ENCODE measurements at places on chromosomes 3 and 15. TPM values are rescaled to one million over a fixed set of nuclear protein-coding genes. Genes with fewer than 3 reads are reported as not detected.

DNA sequence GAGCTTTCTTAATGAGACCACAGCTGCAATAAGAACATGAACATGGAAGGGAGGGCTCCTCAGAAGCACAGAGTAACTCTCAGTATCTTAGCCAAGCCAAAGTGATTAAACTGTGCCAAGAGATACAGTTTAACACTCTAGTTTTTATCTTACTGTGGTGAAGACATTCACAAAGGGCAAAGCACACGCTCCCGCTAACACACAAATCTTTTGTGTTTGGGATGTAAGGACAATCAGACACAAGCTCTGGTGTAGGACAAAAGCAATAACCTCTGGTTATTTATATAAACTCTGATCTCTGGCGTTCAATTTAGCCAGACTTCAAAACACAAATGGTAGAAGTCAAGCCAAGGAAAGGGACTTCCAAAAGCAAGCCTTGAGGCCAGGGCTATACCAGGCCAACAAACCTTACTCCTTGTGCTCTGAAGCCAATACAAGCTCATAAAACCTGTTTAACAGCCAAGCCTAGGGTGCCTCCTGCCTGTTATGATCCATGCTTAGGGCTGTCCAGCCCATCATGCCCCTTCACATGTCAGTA, 27.8 kb downstream of the DPH3 start:
- no peaks in the 10 kb centered on the region for H3K36me3 ChIP-seq
- H3K4me3 ChIP-seq = no peak overlapping the region
- no peaks in the 10 kb centered on the region for H3K27me3 ChIP-seq

DLL4 gene
- under 0.01 TPM for total RNA-seq

THAP10 gene
- total RNA-seq = 2.3 TPM

ZNF501 gene
- 16.0 TPM for total RNA-seq

IGF2BP2 gene
- total RNA-seq = 26.2 TPM

DAZL gene
- total RNA-seq = not detected

DNA sequence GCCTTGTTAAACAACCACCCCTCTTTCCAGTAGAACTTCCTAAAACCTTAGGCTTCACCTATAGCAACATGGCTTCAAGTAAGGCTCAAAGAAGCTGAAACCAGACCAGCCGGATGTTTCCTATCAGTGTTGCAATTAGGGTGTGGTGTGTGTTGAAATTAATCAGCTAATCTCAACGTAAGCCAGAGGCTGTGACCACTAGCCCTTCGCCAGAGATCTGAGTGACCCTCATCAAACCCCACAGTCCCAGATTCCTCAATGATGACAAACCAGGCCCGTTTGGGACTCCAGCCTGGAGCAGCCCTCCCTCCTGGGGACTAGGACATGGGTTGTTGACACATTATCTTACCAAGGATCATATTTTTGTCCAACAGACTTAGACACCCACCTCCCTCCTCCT, 27.3 kb downstream of the CYP11A1 start:
- H3K36me3 ChIP-seq = no peaks in the 10 kb centered on the region
- H3K4me3 ChIP-seq = no peak overlapping the region
- no peak overlapping the region for H3K27ac ChIP-seq
- H3K4me1 ChIP-seq = no peaks in the 10 kb centered on the region

CPA3 gene
- total RNA-seq = not detected

DNA sequence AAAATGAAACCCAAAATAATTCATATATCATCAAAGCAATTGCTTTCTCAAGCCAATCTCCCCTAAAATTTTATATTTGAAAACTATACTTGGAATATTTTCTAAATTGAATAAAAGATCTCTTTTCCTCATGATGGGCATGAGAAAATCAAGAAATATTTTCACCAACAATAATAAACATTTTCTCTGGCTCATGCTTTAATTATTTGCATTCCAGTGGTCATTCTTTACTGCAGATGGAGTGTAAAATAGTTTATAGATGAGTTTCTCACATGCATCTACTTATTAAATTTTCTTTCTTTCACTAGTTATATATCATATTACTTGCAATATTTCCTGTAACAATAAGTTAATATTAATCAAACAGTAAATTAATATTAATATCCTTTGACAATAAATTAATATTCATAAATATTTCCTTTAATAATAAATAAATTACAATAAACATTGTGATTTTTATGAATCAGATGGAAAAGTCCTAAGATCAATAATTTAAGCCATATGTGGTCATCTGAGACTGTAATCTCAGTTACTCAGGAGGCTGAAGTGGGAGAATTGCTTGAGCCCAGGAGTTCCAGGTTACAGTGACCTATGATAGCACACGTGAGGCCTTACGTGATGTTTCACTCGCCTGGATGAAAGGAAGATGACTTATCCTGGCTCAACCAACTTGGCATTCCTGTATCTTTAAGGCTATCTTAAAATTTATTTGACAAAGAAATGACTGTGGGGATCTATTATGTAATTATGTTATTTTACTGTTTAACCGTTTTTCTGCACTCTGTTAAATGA, 958.8 kb downstream of the ZPLD1 start:
- peak; percentile 67 for DNase-seq
- no peak overlapping the region for H3K27ac ChIP-seq
- H3K36me3 ChIP-seq = no peaks in the 10 kb centered on the region
- H3K4me3 ChIP-seq = no peak overlapping the region
- no peaks in the 10 kb centered on the region for H3K27me3 ChIP-seq

- no peaks in the 10 kb centered on the region for H3K4me1 ChIP-seq
- no peak overlapping the region for H3K27ac ChIP-seq
- no peaks in the 10 kb centered on the region for H3K36me3 ChIP-seq
- no peak overlapping the region for H3K4me3 ChIP-seq
- DNase-seq = no peak
Measured at GRCh38 chr3:10401990-10402761, 81.3 kb upstream of the SEC13 start.

ZNF774 gene
- 1.3 TPM for total RNA-seq

GRCh38 chr15:35746121-35746520, 200.2 kb upstream of the DPH6 start:
- no peaks in the 10 kb centered on the region for H3K36me3 ChIP-seq
- DNase-seq = no peak
- H3K27ac ChIP-seq = no peak overlapping the region
- H3K4me3 ChIP-seq = no peak overlapping the region
- no peaks in the 10 kb centered on the region for H3K4me1 ChIP-seq

- no peak for DNase-seq
- no peak overlapping the region for H3K4me3 ChIP-seq
- no peak overlapping the region for H3K27ac ChIP-seq
- H3K36me3 ChIP-seq = no peaks in the 10 kb centered on the region
- H3K4me1 ChIP-seq = peaks cover 4% of the 10 kb centered on the region
Measured at GRCh38 chr3:69803681-69804270, 64.5 kb downstream of the MITF start.

- H3K27me3 ChIP-seq = no peaks in the 10 kb centered on the region
- peak; percentile 45 for DNase-seq
- H3K4me1 ChIP-seq = no peaks in the 10 kb centered on the region
- H3K36me3 ChIP-seq = no peaks in the 10 kb centered on the region
- H3K27ac ChIP-seq = no peak overlapping the region
- H3K4me3 ChIP-seq = no peak overlapping the region
Measured at GRCh38 chr3:156772588-156773206, 53.5 kb upstream of the LEKR1 start.

DNA sequence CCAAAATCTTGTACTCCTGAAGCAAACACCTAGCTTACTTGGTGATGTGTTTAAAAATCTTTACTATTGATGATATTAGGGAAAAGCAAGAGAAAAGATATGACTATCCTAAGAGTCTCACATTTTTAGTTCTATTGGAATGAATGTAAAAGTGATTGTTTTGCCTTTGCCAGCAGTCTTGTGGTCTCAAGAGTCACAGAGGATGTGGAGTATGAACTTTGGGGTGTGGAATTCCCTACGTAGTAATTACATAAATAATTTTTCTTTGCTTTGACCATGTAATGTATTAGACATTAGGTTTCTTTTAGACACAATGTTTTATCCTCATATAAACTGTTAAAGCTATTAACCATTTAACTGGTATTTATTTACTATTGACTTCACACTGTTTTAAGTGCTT, 387.6 kb downstream of the NAALADL2 start:
- DNase-seq = no peak
- no peaks in the 10 kb centered on the region for H3K4me1 ChIP-seq
- no peak overlapping the region for H3K27ac ChIP-seq
- no peaks in the 10 kb centered on the region for H3K36me3 ChIP-seq

DNA sequence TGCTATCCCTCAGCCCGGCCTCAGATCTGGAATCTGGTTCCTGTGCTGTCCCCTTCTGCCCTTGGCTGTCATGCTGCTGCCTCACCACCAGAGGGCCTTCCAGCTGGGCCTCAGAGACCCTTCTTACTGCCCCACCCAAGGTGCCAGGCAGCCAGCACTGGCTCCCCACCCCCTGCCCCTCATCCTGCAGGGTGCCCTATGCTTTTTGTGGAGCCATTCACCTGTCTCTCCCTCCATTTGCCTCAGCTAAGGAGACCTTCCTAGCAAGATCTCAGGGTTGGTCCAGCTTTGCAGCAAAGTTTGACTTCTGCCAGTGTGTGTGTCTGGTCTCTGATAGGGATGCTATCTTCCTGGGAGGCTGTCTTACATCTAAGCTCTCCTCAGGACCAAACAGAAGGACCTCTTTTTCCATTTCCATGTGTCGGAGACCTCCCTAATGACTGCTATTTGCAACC, 1.9 kb upstream of the VWA5B2 start:
- peak; percentile 17 for DNase-seq
- no peak overlapping the region for H3K4me3 ChIP-seq
- peaks cover 45% of the 10 kb centered on the region for H3K27me3 ChIP-seq
- no peaks in the 10 kb centered on the region for H3K36me3 ChIP-seq
- peaks cover 3% of the 10 kb centered on the region for H3K4me1 ChIP-seq

CPNE4 gene
- not detected for total RNA-seq

TGM5 gene
- total RNA-seq = not detected

GRCh38 chr3:55203006-55203405, 275.1 kb upstream of the LRTM1 start:
- H3K27ac ChIP-seq = no peak overlapping the region
- H3K4me3 ChIP-seq = no peak overlapping the region
- H3K4me1 ChIP-seq = peaks cover 13% of the 10 kb centered on the region
- no peaks in the 10 kb centered on the region for H3K27me3 ChIP-seq

- no peak overlapping the region for H3K4me3 ChIP-seq
- H3K36me3 ChIP-seq = no peaks in the 10 kb centered on the region
- no peaks in the 10 kb centered on the region for H3K4me1 ChIP-seq
- H3K27me3 ChIP-seq = peaks cover 11% of the 10 kb centered on the region
Measured at GRCh38 chr15:42100021-42100800, 5.8 kb upstream of the PLA2G4D start.

HGD gene
- under 0.01 TPM for total RNA-seq

DNA sequence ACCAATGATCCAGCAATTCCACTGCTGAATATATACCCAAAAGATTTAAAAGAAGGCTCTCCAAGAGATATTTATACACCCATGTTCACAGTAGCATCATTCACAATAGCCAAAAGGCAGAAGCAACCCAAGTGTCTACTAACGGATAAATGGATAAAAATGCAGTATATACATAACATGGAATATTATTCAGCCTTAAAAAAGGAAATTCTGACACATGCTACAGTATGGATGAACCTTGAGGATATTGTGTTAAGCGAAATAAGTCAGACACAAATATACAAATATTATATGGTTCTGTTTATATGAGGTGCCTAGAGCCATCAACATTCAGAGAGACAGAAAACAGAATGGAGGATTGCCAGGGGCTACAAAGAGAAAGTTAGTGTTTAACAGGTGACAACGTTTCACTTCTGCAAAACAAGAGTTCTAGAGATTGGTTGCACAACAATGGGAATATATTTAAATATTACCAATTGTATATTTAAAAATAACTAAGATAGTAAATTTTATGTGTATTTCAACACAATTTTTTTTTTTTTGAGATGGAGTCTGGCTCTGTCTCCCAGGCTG, 69.4 kb downstream of the STAG1 start:
- no peak overlapping the region for H3K27ac ChIP-seq
- no peaks in the 10 kb centered on the region for H3K27me3 ChIP-seq
- H3K36me3 ChIP-seq = no peaks in the 10 kb centered on the region
- H3K4me3 ChIP-seq = no peak overlapping the region
- H3K4me1 ChIP-seq = no peaks in the 10 kb centered on the region
- DNase-seq = no peak

ACAN gene
- total RNA-seq = under 0.01 TPM

GRCh38 chr3:163347944-163348343, 1730.4 kb downstream of the SI start:
- H3K27me3 ChIP-seq = no peaks in the 10 kb centered on the region
- no peak for DNase-seq
- H3K27ac ChIP-seq = no peak overlapping the region

CYP1A2 gene
- not detected for total RNA-seq

DNA sequence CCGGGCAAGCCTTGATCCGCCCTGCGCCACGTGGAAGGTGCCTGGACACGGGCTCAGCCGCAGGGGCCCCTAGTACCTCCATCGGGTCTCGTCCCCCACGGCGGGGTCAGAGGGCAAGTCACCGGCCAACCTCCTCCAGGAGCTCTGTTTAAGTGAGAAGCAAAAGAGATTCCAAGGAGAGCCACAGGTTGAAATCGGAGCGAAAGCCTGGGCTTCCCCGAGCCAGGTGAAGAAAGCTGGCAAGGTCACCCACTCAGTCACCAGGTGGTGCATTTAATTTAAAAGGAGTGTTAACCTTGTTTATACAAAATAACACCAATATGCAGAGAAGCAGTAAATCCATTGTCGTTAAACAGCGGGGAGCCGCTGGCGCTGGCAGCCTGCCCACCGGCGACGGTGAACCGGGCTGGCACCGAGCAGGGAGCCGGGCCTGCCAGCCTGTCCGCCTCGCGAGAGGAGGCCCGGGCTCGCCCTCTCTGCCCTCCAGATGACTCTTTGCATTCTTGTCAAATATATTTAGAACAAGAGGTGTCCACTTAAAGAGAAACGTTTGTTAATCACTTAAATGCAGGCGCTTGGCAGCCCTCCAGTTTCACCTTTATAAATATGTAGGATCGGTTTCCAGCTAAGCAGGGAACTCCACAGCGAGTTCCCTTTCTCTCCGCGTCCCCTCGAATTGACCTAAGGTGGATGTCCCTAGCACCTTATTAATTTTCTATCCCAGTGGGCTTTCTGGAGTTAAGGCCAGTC, 277.3 kb upstream of the NR2F2 start:
- H3K27me3 ChIP-seq = no peaks in the 10 kb centered on the region
- no peaks in the 10 kb centered on the region for H3K36me3 ChIP-seq
- H3K4me3 ChIP-seq = no peak overlapping the region
- DNase-seq = peak; percentile 38

DNA sequence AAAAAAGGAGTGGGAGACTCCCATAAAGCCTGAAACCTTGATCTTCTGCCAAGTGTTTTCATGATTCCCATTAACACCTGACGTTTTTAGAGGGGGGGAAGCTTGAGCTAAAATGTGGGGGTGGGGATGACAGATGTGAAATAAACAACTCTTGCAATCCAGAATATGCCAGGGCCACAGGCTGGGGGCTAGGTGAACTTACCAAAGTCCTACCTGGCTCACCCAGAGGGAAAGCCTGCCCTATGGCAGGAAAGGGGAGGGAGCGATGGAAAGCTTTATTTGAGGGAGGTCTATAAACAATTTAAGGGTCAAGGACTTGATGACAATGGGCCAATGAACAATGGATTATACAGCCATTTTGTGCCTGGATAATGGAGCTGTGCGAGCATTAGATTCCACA, 108.3 kb downstream of the LRIG1 start:
- peaks cover 11% of the 10 kb centered on the region for H3K4me1 ChIP-seq
- no peak overlapping the region for H3K27ac ChIP-seq
- H3K36me3 ChIP-seq = peaks cover 12% of the 10 kb centered on the region

- no peak for DNase-seq
- no peak overlapping the region for H3K27ac ChIP-seq
- no peaks in the 10 kb centered on the region for H3K36me3 ChIP-seq
- H3K27me3 ChIP-seq = no peaks in the 10 kb centered on the region
Measured at GRCh38 chr3:127342735-127343134, 54.9 kb upstream of the PRR20G start.

CCR9 gene
- total RNA-seq = not detected

MTMR10 gene
- total RNA-seq = 13.6 TPM

SOX14 gene
- not detected for total RNA-seq
